BJ (cell line): ENCODE measurements at places on chromosomes 12 and 14. TPM values are rescaled to one million over a fixed set of nuclear protein-coding genes. Genes with fewer than 3 reads are reported as not detected.

- no peak for DNase-seq
Observed at GRCh38 chr12:26044007-26044394, 80.8 kb downstream of the BHLHE41 start.

- no peak for DNase-seq
Observed at GRCh38 chr12:59070322-59070933, 150.1 kb upstream of the LRIG3 start.

- DNase-seq = no peak
Observed at GRCh38 chr14:77618381-77618970, 2.0 kb upstream of the SPTLC2 start.

DNA sequence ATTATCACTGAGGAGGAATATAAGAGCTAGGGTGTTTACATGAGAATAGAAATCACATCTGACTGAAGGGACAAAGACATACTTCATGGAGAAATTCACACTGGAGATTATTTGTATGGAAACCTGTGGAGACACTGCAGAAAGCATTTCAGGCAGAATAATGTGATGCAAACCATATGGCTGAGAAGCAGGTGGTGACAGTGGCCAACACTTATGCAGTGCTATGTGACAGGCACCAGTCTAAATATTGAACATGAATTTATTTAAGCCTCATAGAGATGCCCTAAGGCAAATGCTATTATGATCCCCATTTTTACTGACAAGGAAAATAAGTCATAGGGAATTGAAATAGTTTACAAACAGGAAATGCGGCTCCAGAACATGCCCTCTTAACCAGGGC, 16.2 kb downstream of the ALG10B start:
- no peak for DNase-seq

- DNase-seq = no peak
Observed at GRCh38 chr14:53295985-53296582, 143.0 kb upstream of the DDHD1 start.

GRCh38 chr12:16027002-16027401, 115.9 kb downstream of the DERA start:
- peak; percentile 68 for DNase-seq

GRCh38 chr12:47095446-47096236, 15.9 kb upstream of the AMIGO2 start:
- peak; percentile 73 for DNase-seq

- no peak for DNase-seq
Observed at GRCh38 chr12:78229591-78230101, 399.0 kb downstream of the NAV3 start.

- no peak for DNase-seq
Observed at GRCh38 chr12:119024356-119024755, 43.0 kb downstream of the SRRM4 start.

DNA sequence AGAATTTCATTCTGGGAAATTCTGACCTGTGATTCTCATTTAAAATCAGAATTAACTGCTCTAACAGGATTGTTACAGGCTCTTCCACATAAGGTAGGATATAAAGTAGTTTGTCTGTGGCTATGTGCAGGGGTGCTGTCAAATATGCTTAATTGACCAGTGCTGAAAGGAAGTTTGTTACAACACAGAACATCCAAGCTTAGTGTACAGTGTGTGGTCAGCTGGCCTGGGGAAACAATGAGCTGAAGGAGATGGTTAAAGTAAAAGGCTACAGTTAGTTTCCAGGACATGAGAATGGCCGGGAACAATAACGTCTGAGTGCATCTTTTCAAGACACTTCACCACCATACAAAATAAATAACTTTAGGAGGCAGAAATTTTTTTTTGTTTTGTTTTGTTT, 68.0 kb downstream of the PKP2 start:
- no peak for DNase-seq

- no peak for DNase-seq
Observed at GRCh38 chr12:104048811-104049210, 1.2 kb downstream of the GLT8D2 start.

- no peak for DNase-seq
Observed at GRCh38 chr12:51980051-51980808, 26.5 kb upstream of the TAMALIN start.

GRCh38 chr12:93896427-93896826, 219.3 kb downstream of the CRADD start:
- no peak for DNase-seq

DNA sequence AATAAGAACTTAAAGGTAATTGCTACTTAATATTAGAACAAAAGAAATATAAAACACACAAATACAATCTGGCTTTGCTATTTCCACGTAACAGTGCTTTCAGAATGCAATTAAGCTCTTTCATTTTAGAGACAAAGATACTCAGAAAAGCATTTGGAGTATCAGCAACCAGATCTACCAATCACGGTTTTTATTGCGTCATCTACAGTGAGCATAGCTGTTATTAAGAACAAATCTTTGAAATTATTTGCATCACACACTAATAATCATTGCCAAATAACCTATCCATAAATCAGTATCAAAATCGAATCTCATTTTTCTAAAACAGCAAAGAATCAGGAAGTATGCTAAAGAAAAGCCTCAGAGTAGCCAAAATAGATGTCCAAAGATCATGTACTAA, 26.9 kb upstream of the GARIN2 start:
- no peak for DNase-seq

DNA sequence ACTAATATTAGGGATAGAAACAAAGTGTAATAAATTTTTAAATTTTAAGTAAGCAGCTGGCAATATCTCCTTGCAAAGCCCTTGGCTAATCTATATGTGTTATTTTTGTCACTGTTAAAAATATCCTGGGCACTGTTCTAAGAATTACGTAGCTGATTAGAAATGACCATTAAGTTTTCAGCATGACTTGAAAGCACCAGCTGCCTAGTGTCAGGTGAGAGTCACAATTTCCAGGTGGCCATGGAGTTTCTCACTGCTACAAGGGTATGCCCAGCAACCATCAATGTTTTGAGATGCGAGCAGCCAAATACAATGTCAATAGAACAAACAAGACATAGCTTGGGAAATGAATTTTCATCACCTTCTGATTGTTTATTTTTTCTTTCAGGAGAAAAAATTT, 23.3 kb upstream of the GYS2 start:
- DNase-seq = no peak

GRCh38 chr12:52473768-52474167, at the start of gene KRT6C:
TSS of gene KRT6C (minus strand) at chr12:52473805. CDS start at chr12:52473737, 68 bp downstream.
- no peak for DNase-seq

- no peak for DNase-seq
Observed at GRCh38 chr14:85252011-85252410, 277.9 kb upstream of the FLRT2 start.

DNA sequence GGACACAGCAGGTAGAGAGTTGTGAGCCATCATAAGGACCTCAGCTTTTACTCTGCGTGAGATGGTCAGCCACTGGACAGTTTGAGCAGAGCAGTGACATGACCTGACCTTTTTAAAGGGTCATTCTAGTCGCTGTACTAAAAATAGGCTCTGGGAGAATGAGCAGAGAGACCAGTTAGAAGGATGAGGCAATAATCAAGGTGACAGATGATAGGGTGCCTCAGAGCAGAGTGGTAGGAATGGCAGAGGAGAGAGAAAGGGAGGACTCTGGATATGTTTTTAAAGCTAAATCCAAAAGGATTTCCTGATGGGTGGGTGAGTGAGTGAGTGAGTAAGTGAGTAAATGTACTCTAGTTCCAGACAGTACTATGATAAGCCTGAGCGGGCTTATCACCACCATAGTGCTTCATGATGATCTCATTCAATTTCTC, 83.6 kb upstream of the ARHGAP5 start:
- no peak for DNase-seq

DNA sequence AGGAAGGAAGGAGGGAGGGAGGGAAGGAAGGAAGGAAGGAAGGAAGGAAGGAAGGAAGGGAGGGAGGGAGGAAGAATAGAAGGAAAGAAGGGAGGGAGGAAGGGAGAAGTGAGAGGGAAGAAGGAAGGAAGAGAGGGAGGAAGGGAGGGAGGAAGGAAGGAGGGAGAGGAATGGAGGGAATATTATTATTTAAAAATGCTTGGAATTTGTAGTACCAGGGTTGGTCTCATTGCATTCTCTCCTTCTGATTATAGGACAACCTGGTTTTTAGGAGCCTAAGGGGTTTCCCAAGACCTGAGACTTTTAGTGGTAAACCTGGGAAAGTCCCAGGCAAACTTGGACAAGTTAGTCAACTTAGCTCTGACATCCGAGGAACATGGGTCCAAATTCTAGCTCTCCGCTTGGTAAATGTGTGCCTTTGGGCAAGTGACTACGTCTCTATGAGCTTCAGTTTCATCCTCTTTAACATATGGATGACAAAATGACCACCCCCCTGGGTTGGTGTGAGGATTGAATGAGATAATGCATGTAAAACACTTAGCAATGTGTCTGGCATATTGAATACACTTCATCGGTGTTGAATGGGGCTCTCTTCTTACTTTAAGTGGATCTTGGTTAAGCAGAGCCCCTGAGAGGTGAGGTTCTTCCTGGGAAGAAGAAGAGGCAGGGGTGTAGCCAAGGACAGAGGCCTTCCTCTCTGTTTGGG, 690.7 kb upstream of the TBX3 start:
- no peak for DNase-seq

- no peak for DNase-seq
Observed at GRCh38 chr12:24478254-24478653, 470.6 kb downstream of the BCAT1 start.

GRCh38 chr12:49868952-49869815, 26.3 kb upstream of the BCDIN3D start:
- peak; percentile 86 for DNase-seq

- DNase-seq = no peak
Observed at GRCh38 chr14:32329690-32330285, 690 bp downstream of the AKAP6 start.

GRCh38 chr12:67877727-67878126, 111.5 kb upstream of the IFNG-AS1 start:
- no peak for DNase-seq

GRCh38 chr12:12467688-12468261, 94.9 kb downstream of the DUSP16 start:
- DNase-seq = no peak

GRCh38 chr12:3593906-3594483, 103.0 kb downstream of the PRMT8 start:
- no peak for DNase-seq

MRPL52 gene
- 66.7 and 78.6 TPM in 2 replicates for polyA plus RNA-seq

CALCOCO1 gene
- polyA plus RNA-seq = 170 and 206 TPM in 2 replicates

KRT71 gene
- polyA plus RNA-seq = not detected in 2 replicates

PLA2G1B gene
- polyA plus RNA-seq = not detected in 2 replicates

KRT6C gene
- not detected in 2 replicates for polyA plus RNA-seq

AVPR1A gene
- not detected in 2 replicates for polyA plus RNA-seq

SOAT2 gene
- polyA plus RNA-seq = 0.16 and 0.34 TPM in 2 replicates

BCL11B gene
- polyA plus RNA-seq = not detected in 2 replicates

CLBA1 gene
- 4.5 and 5.9 TPM in 2 replicates for polyA plus RNA-seq

OTUB2 gene
- 1.1 and 1.2 TPM in 2 replicates for polyA plus RNA-seq

RASSF8 gene
- 34.8 and 35.8 TPM in 2 replicates for polyA plus RNA-seq

GLT8D2 gene
- 67.6 and 90.2 TPM in 2 replicates for polyA plus RNA-seq

PLCZ1 gene
- polyA plus RNA-seq = not detected in 2 replicates

GMPR2 gene
- polyA plus RNA-seq = 103 and 116 TPM in 2 replicates

CCDC38 gene
- not detected in 2 replicates for polyA plus RNA-seq

CELA1 gene
- not detected in 2 replicates for polyA plus RNA-seq

HOXC5 gene
- 0.06 TPM in 1 of 2 replicates, not detected in the other for polyA plus RNA-seq

DDX23 gene
- polyA plus RNA-seq = 54.5 and 59.4 TPM in 2 replicates

SLC5A8 gene
- polyA plus RNA-seq = not detected in 2 replicates

JDP2 gene
- 83.8 and 88.7 TPM in 2 replicates for polyA plus RNA-seq

MIP gene
- 0.10 and 0.12 TPM in 2 replicates for polyA plus RNA-seq
